Hematopoietic multipotent progenitor cell (in vitro differentiated cells): ENCODE measurements at places on chromosomes 13 and 19.

DNA sequence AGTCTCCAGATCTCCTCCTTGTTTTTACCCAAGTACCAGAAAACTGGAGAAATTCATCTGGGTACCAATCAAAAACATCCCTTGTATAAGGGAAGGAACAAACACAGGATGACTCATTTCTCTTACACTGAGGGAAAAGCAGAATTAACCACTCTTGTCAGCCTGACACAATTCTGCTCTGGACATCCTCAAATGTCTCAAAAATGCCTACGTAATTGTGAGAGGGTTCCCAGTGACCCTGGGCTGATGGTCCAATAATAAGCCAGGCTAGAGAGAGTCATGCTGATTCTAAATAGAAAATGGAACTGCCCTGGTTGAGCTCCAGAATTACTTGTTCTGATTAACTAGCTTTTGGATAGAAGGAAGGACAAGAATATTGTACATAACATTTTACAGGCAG, 14.5 kb downstream of the ZNF708 start:
- DNase-seq, result no peak

GRCh38 chr13:90185734-90186133, 1161.8 kb upstream of the MIR17HG start:
- no peak for DNase-seq

DNA sequence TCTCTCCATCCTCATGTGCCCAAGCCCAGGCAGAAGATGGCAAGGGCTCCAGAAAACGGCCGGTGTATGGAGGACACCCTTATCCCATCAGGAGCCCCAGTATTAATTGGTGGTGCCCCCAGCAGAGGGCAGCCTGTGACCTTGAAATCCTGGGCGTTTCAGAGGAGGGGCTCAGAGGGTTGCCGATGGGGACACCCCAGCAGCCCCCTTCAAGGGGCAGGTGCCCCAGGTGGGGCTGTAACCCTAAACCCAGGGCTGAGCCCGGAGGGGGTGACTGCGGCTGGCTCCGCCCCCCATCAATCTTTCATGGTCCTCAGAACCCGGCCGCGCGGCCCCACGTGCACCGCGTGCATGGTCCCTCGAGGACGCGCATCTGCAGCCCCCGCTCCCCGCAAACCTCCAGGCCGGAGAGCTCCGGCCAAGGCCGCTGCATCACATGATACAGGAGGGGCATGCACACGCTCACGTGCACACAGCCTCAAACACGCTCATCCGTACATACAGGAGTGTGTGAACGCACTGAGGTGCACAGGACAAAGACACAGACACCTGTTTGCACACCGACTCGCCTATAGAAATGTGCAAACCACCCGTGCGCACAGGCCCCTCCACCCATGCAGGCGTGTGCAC, 949 bp downstream of the RAB3A start:
- peak; percentile 35 for DNase-seq

- peak; percentile 44 for DNase-seq
These were observed 9.5 kb downstream of the GAS6 start for GRCh38 chr13:113854238-113855011.

GRCh38 chr13:74138241-74138640, 4.0 kb upstream of the KLF12 start:
- no peak for DNase-seq
